Stimulated activated CD4-positive, alpha-beta T cell treated with anti-CD3 and anti-CD28 coated beads, Interleukin-1b, Interleukin-23, amount 100 ng/mL, for 24 hours (primary cell): ENCODE measurements at places on chromosomes 7 and 10.

DNA sequence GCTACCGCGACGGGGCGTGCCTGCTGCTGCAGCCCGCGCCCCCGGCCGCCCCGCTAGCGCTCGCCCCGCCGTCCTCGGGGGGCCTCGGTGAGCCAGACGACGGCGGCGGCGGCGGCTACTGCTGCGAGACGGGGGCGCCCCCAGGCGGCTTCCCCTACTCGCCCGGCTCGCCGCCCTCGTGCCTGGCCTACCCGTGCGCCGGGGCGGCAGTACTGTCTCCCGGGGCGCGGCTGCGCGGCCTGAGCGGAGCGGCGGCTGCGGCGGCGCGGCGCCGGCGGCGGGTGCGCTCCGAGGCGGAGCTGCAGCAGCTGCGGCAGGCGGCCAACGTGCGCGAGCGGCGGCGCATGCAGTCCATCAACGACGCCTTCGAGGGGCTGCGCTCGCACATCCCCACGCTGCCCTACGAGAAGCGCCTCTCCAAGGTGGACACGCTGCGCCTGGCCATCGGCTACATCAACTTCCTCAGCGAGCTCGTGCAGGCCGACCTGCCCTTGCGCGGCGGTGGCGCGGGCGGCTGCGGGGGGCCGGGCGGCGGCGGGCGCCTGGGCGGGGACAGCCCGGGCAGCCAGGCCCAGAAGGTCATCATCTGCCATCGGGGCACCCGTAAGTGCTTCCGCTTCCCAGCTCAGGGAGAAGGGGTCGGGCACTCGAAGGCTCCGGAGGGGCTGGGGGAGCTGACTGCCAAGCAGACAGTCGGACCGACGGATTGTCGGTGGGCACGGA lies 761 bp downstream of the PTF1A start:
- no peak for DNase-seq

- no peak for DNase-seq
These were observed 11.2 kb downstream of the ZCCHC24 start for GRCh38 chr10:79434223-79434687.

- no peak for DNase-seq
These were observed 13.8 kb downstream of the SUFU start for GRCh38 chr10:102517553-102517952.

DNA sequence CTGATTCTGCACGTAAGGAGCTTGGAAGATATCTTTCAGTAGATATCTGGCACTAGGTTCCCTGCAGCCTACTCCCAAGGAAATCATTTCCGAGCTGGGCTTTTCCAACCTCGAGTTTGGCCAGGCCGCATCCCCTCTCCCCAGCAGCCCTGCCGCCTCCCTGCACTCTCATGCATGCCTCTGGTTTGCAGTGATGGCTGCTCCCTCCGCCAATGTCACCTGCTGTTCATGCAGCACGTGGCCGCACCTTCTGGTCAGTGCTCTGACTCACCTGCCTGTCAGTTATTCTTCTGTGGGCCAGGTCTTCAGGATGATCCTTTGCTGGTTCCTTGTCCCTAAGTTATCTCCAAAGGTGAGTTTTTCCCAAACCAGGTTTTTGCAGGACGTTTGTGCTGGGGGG lies 50.6 kb upstream of the RASGEF1A start:
- no peak for DNase-seq

GRCh38 chr7:3518546-3518945 lies 217.5 kb downstream of the SDK1 start:
- DNase-seq = no peak

GRCh38 chr10:48332166-48332870 lies 25.8 kb downstream of the MAPK8 start:
- DNase-seq = no peak

- DNase-seq = no peak
These were observed 306.9 kb downstream of the FRMD4A start for GRCh38 chr10:14023673-14024328.

- no peak for DNase-seq
These were observed 117.6 kb upstream of the FERD3L start for GRCh38 chr7:19262826-19263225.

GRCh38 chr10:48517482-48517881 lies 87.4 kb downstream of the ARHGAP22 start:
- no peak for DNase-seq

GRCh38 chr7:28778786-28779185 lies 179.3 kb downstream of the TRIL start:
- DNase-seq = no peak

DNA sequence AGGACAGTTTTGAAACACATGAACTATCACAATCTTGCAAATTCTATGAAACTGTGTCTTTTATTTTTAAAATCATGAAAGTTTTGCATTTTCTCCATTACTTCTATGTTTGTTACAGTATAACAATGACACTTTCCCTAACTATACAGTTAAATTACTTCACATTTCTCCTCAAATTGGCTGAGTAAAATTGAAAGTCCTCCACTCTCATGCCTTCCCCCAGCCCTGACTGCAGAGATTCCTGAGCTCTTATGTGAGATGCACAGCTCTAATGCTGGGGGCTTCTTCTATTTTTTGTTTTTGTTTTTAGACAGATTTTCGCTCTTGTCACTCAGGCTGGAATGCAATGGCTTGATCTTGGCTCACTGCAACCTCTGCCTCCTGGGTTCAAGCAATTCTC lies 22.7 kb upstream of the MAP3K8 start:
- no peak for DNase-seq

DNA sequence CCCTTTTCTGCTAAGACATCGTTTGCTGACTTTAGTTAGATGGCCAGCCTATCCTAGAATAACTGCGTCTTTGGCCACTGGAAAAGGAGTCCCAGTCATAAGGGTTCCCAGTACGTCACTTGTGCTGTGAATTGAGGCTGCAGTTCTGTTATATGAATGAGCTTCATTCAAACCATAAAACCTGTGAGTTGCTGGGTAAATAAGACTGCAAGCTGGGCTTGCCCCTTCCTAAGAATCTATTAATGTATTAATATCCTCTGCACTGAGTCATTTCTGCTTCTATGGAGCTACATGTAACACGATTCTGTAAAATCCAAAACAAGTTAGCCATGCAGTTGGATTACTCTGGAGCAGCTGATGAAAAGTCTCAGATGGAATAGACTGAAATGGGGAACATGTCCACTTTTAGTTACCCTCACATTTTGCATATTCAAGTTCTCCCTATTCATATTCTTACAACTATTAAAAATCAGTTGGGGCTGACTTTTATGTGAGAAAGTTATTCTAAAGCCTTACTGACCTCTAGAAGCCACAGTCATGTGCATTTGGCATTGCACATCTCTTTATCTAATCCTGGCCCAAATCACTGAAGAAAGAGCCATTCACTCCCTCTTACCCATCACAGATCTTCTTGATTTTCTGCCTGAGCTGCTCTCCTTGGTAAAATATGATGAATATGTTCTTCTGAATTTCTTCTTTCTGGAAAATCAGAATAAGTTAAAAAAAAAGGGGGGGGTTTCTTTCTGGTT lies 41.8 kb upstream of the TMEM213 start:
- no peak for DNase-seq

- DNase-seq = no peak
These were observed 732.7 kb upstream of the AUTS2 start for GRCh38 chr7:68865351-68866199.

- no peak for DNase-seq
These were observed 27.3 kb downstream of the HYAL4 start for GRCh38 chr7:123871998-123872867.

- peak; percentile 41 for DNase-seq
These were observed 262.8 kb upstream of the AOAH start for GRCh38 chr7:36986948-36987724.

- no peak for DNase-seq
These were observed 664.9 kb downstream of the SUGCT start for GRCh38 chr7:40799493-40800403.

- no peak for DNase-seq
These were observed 96.2 kb downstream of the C10orf105 start for GRCh38 chr10:71623098-71623985.

DNA sequence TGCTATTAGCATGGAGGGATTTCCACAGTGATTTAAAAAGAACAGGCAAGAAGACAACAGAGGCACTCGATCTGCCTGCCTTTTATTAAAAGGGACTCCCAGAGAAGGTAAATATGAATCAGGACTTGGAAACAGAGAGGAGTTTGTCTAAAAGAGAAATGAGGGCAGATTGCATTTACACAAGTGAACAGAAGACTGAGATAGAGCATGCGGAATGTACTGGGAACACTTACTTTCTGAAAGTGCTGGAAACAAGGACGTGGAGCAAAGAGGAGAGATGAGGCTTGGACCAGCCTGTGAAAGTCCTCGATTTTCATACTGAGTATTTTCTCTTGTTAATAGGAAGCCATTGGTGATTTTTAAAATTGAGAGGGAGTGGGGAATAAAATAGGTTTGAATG lies 35.7 kb downstream of the MEOX2 start:
- DNase-seq = no peak

DNA sequence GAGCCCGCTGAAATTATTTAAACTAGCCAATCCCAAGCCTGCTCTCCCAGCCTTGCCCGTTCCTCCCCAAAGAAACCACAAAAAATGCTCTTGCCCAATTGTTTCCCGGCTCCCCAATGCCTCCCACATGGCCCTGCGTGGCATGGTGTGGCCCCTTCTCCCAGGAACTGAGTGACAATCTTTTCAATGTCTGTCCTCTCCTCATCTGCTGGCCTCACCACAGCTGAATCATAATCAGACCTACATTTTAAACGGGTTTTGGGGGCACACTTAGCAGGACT lies 201.5 kb downstream of the PRPF18 start:
- DNase-seq = no peak

GRCh38 chr10:69474742-69475432 lies 23.6 kb downstream of the TSPAN15 start:
- DNase-seq = no peak

DNA sequence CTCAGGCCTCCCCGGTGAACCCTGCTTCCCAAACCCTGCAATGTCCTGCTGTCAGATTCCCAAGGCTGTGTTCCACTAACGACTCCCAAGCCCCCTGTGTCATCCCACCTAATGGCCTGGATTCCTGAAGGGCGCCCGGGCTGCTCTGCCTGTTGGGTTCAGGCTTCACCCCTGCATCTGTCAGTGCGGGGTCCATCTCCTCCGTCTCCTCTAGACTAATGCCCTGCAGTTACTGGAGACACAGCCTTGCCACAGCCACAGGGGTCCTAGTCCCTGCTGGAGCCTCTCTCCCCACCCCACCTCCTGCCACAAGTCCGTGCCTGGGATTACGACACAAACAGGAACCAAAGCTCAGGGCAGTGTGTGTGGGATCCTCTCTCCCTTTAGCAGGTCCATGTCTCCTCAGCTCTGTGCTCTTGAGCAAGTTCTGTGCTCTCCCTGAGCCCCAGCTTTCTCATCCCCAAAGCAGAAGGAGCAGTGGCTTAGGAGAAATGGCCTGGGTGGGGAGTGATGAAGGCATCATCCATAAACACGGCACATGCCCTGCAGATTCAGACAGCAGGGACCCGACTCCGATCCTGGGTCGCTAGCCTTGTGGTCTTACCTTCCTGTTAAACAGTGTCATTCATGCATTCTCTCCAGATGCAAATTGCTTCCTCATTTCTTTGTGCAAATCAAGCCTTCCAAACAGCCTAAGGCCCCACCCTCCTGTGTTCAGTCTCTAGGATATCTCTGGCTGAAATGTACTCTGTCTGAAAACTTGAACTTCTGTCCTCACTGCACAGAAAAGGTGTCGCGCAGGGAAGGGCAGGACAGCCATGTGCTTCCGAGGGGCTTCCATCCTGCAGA lies 8.2 kb upstream of the RBP3 start:
- no peak for DNase-seq

GRCh38 chr7:151436446-151437158 lies 3.3 kb downstream of the CRYGN start:
- DNase-seq = no peak

DNA sequence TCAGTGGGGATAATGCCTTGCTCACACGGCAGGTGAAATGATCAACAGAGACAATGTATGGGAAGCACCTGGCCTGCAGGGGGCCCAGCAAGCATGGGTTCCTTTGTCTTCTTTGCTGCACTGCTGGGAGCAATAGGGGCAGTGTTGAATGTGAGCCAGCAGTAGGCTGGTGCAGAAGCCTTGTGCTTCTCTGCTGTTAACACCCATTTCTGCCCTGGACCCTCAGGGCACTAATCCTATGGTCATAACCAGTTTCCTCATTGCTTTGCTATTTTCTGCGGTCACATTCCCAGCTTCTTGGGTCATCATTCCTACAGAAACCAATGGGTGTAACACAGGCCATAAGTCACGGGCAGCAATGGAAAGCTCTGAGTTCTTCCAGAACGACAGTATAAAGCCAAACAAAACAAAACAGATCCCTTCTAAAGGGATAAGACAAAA lies 10.9 kb upstream of the LGI1 start:
- DNase-seq = no peak
